Transverse colon (tissue), 4 donors: ENCODE measurements at places on chromosomes 2 and 18.

- no peak for DNase-seq
- no peak overlapping the region for H3K4me3 ChIP-seq
- H3K27ac ChIP-seq = no peak overlapping the region
- no peaks in the 10 kb centered on the region for H3K36me3 ChIP-seq
- no peaks in the 10 kb centered on the region for H3K27me3 ChIP-seq
Measured at GRCh38 chr2:229489016-229489415, 217.9 kb upstream of the PID1 start.

DNA sequence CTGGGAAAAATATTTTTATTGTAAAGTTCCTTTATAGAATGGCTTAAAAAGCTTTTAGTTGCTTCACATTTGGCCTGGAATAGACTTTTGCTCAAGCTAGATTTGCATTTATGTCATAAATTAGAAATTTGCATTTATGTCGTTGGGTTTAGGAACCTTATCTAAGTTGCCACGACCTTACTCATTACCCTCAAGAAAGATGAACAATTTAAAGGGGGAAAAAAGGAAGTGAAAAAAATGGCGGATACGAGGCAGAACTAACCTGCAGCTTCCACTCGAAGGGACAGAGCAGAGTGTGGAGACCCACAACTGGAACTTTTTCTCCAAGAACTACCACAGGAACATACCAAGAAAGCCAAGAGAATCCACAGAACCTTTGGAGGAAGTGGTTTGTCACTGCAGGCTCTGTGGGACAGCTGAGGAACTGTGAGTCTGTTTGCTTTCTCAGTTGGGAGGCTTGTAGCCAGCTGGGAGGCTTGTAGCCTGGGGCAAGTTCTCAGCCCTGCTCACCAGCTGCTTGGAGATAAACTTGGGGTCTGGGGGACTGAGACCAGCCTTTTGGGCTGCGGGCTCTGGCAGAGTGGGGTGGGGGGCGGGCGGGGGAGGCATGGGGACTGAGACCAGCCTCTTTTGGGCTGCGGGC, 349.9 kb upstream of the MEIS1 start:
- no peaks in the 10 kb centered on the region for H3K27me3 ChIP-seq
- no peaks in the 10 kb centered on the region for H3K36me3 ChIP-seq
- H3K27ac ChIP-seq = no peak overlapping the region

GRCh38 chr2:224407241-224407701, 5.4 kb upstream of the FAM124B start:
- no peaks in the 10 kb centered on the region for H3K27me3 ChIP-seq
- H3K4me3 ChIP-seq = no peak overlapping the region
- H3K27ac ChIP-seq = no peak overlapping the region
- no peaks in the 10 kb centered on the region for H3K4me1 ChIP-seq

GRCh38 chr18:68445136-68445535, 269.8 kb downstream of the TMX3 start:
- H3K27me3 ChIP-seq = no peaks in the 10 kb centered on the region
- no peaks in the 10 kb centered on the region for H3K36me3 ChIP-seq
- H3K4me1 ChIP-seq = no peaks in the 10 kb centered on the region
- H3K4me3 ChIP-seq = no peak overlapping the region

- no peak overlapping the region for H3K27ac ChIP-seq
- H3K36me3 ChIP-seq = no peaks in the 10 kb centered on the region
- no peak for DNase-seq
- H3K4me1 ChIP-seq = no peaks in the 10 kb centered on the region
- no peaks in the 10 kb centered on the region for H3K27me3 ChIP-seq
Measured at GRCh38 chr2:5766561-5766960, 74.4 kb downstream of the SOX11 start.

DNA sequence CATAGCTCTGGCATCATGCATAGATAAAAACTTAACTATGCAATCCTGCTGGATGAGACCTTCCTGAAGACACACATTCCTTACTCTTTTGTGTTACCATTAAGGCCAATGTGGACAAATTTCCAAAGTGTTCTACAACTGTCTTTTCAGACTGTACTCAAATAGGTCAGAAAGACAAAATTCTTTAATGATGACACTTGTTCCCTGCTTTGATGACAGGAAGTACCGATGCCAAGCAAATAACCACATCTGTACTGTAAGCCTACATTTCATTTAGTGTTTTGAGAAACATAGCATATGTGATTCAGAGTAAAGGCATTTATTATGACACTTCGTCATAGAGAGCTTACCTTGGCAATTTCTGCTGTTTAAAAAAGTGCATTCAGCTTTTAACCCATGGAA, 55.0 kb downstream of the PMAIP1 start:
- no peak overlapping the region for H3K4me3 ChIP-seq
- H3K27ac ChIP-seq = no peak overlapping the region
- DNase-seq = no peak
- no peaks in the 10 kb centered on the region for H3K4me1 ChIP-seq

- H3K36me3 ChIP-seq = no peaks in the 10 kb centered on the region
- H3K27me3 ChIP-seq = no peaks in the 10 kb centered on the region
- DNase-seq = peak; percentile 36
- peak overlapping the region; percentile 8 for H3K4me3 ChIP-seq
Measured at GRCh38 chr2:239274391-239275043, 126.3 kb downstream of the HDAC4 start.

- DNase-seq = no peak
- no peaks in the 10 kb centered on the region for H3K27me3 ChIP-seq
- no peak overlapping the region for H3K4me3 ChIP-seq
- no peak overlapping the region for H3K27ac ChIP-seq
- H3K4me1 ChIP-seq = no peaks in the 10 kb centered on the region
- no peaks in the 10 kb centered on the region for H3K36me3 ChIP-seq
Measured at GRCh38 chr2:110877031-110877827, 144.9 kb downstream of the ACOXL start.

- H3K36me3 ChIP-seq = no peaks in the 10 kb centered on the region
- no peak overlapping the region for H3K4me3 ChIP-seq
- no peaks in the 10 kb centered on the region for H3K27me3 ChIP-seq
- no peaks in the 10 kb centered on the region for H3K4me1 ChIP-seq
- no peak for DNase-seq
- no peak overlapping the region for H3K27ac ChIP-seq
Measured at GRCh38 chr2:147649286-147649685, 195.5 kb upstream of the ACVR2A start.

- H3K36me3 ChIP-seq = no peaks in the 10 kb centered on the region
- no peaks in the 10 kb centered on the region for H3K4me1 ChIP-seq
- no peaks in the 10 kb centered on the region for H3K27me3 ChIP-seq
- H3K4me3 ChIP-seq = no peak overlapping the region
Measured at GRCh38 chr2:78476619-78477229, 548.8 kb upstream of the REG3G start.

- H3K4me3 ChIP-seq = no peak overlapping the region
- no peaks in the 10 kb centered on the region for H3K36me3 ChIP-seq
- H3K4me1 ChIP-seq = peaks cover 5% of the 10 kb centered on the region
- H3K27ac ChIP-seq = no peak overlapping the region
Measured at GRCh38 chr2:196330645-196331044, 159.3 kb upstream of the STK17B start.

- H3K27ac ChIP-seq = peak overlapping the region; percentile 36
- peaks cover 3% of the 10 kb centered on the region for H3K4me1 ChIP-seq
- no peak for DNase-seq
- peak overlapping the region; percentile 57 for H3K4me3 ChIP-seq
Measured at GRCh38 chr18:498931-499775, 1.3 kb downstream of the COLEC12 start.

DNA sequence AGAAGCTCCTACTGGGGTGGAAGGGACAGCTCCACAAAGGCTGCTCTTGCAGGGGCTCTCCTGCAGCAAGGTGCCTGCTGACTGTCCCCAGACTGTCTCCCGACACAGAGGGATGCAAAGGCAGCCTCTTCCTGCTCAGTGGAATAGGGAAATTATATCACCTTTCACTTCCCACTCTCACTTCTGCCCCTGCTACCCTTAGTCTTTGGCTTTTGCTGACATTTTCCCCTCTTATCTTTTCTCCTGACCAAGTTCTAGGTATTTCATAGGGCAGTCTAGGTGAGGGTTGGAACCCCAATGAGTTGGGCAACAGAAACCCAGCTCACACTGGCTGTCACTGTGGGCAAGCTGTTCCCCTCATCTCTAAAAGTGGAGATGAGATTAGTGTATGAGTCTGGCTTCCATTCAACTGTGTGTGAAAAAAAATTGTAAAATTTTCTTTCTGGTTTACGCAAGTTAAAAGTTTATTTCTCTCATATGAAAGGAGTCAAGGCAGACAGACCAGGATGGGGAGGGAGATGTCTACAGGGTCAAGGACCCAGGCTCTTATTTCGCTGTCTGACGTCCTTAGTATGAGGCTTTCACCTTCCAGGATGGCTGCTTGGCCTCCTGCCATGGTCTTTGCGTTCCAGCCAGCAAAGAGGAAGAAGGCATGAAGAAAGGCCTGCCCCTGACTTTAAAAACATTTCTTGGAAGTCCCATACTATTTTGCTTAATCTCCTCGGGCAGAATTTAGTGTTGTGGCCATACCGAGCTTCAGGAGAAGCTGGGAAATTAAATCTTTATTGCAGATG, 7.5 kb upstream of the MOCOS start:
- H3K27me3 ChIP-seq = no peaks in the 10 kb centered on the region
- H3K4me3 ChIP-seq = no peak overlapping the region

GRCh38 chr2:236638707-236639106, 69.1 kb downstream of the ACKR3 start:
- DNase-seq = no peak
- H3K4me1 ChIP-seq = no peaks in the 10 kb centered on the region
- no peaks in the 10 kb centered on the region for H3K36me3 ChIP-seq
- H3K4me3 ChIP-seq = no peak overlapping the region

DNA sequence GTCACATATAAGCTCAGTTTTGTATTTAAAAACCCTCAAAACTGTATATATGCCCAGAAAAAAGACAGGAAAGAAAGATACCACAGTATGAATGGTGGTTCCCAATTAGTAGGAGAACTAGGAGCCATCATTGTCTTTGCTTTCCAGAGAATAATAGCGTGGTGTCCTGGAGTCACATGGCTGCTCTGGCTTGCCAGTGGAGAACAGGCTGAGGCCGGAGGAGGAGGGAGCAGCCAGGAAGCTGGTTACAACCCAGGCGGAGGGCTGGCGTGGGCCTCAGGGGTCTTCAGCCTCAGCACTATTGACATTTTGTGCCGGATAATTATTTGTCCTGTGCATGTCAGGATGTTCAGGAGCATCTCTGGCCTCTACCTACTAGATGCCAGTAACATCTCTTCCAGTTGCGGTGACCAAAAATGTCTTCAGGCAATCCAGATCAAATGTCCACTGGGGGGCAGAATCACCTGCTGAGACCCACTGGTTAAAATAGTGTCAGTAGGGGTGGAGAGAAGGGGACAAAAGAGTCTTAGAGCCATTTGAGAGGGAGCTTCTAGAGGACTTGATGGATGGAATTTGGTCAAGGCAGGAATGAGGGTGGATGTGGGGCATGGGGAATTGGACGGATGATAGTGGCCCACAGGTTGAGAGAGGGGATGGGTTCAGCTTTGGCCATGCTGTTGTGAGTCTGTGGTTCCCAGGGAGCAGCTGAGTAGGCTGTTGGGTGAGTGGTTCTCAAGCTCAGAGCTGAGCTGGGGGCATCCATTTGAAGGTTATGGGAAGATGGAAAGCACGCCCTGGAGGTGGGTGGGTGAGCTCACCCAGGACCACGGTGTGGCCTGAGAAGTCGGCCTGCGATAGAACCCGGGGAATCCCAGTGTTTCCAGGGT, 144.9 kb downstream of the AGAP1 start:
- H3K36me3 ChIP-seq = no peaks in the 10 kb centered on the region
- H3K4me1 ChIP-seq = peaks cover 33% of the 10 kb centered on the region
- no peaks in the 10 kb centered on the region for H3K27me3 ChIP-seq
- H3K4me3 ChIP-seq = no peak overlapping the region

DNA sequence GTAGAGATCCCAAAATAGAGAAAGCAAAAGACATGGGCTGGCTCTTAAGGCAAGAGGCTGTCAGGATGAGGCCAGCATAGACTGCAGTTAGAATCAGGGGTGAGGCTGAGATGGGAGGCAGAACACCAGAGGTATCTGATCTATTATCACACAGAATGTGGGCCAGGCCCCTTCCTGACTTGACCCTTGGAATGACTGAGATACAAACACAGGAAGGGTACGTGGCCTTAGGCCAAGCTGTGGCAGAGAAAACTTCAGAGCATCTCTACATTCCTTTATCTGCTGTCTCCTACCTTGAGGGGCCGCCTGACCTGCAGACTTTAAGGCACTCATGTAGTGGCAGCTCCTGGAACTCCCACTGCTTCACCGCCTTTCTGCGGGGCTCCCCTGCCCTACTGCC, 28.4 kb downstream of the TMEM17 start:
- DNase-seq = no peak
- H3K4me1 ChIP-seq = peaks cover 38% of the 10 kb centered on the region
- no peak overlapping the region for H3K27ac ChIP-seq
- H3K36me3 ChIP-seq = no peaks in the 10 kb centered on the region

DNA sequence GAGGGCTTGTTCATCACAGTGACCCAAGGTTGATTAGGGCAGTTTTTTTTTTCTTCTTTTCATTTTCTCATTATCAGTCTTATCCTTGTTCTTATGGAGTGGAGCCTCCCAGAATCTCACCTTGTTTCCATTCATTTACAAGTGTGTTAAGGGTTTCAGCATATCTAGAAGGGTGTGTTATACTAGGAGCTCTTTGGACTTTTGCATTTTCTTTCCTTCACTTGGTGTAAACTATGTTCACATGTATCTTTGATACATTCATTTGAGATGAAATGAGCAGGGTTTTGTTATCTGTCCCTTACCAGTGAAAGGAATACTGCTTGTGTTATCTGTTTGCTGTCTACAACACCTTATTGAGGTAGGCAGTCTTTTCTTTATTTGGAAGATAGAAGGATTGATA, 96.7 kb downstream of the WDR7 start:
- H3K4me3 ChIP-seq = no peak overlapping the region
- no peak overlapping the region for H3K27ac ChIP-seq
- H3K4me1 ChIP-seq = no peaks in the 10 kb centered on the region

DNA sequence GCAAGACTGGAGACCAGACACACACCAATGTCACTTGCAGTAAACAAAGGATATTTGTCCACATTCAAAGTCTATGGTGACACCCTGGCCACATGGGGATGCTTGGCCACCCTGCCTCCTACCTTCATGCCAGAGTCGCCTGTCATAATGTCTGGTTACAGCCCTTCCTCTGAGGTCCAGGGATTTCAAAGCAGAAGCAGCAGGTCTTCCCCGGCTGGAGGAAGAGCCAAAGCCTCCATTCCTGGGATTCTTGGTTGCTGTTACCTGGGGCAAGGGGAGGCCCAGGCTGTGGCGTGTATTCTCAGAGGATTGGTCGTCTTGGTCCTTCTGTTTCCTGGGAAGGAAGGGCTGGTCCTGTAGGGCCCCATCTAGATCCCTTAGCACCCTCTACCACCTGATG, 2.3 kb upstream of the ALPP start:
- H3K4me1 ChIP-seq = no peaks in the 10 kb centered on the region
- no peak for DNase-seq
- H3K36me3 ChIP-seq = no peaks in the 10 kb centered on the region
- no peak overlapping the region for H3K27ac ChIP-seq

DNA sequence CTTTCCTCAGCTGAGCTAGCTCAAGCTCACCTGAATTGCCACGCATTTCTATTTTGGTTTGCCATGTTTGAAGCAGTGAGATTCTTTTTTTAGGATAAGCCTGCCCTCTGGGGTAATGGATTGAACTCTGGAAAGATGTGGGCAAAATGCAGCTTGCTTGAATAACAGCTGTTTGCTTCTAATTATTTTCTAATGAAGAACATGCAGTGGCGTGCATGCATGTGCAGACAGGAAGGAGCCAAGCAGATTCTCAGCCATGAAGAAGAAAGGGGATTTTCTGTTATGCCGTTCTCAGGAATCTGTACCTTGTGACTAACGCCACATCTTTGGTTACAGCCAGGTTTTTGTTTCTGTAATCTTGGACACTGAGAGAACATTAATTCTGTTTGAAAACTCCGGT, 171.2 kb downstream of the ANTXR1 start:
- H3K4me1 ChIP-seq = peaks cover 12% of the 10 kb centered on the region
- H3K27ac ChIP-seq = no peak overlapping the region
- no peak for DNase-seq
- H3K36me3 ChIP-seq = no peaks in the 10 kb centered on the region
